Osteocyte (in vitro differentiated cells): ENCODE measurements at places on chromosomes 12 and 14. TPM values are rescaled to one million over a fixed set of nuclear protein-coding genes. Genes with fewer than 3 reads are reported as not detected.
A peak's percentile ranks its signal among the peaks of the same experiment; 100 is the strongest.

GLT1D1 gene
- 0.11 TPM in 1 of 2 replicates, not detected in the other for total RNA-seq

SLC7A7 gene
- 1.2 and 1.6 TPM in 2 replicates for total RNA-seq

WNT1 gene
- not detected in 2 replicates for total RNA-seq

GRCh38 chr12:124573839-124574786, 6.7 kb upstream of the NCOR2 start:
- H3K27me3 ChIP-seq, result no peaks in the 10 kb centered on the region
- H3K27ac ChIP-seq, result no peak overlapping the region
- DNase-seq, result no peak
- H3K4me1 ChIP-seq, result peaks cover 18% of the 10 kb centered on the region

- peaks cover 2% of the 10 kb centered on the region for H3K36me3 ChIP-seq
- no peak overlapping the region for H3K27ac ChIP-seq
- H3K4me1 ChIP-seq, result peaks cover 11% of the 10 kb centered on the region
- no peak for DNase-seq
- no peaks in the 10 kb centered on the region for H3K27me3 ChIP-seq
Measured at GRCh38 chr12:19901841-19902240, 462.5 kb downstream of the AEBP2 start.

DNA sequence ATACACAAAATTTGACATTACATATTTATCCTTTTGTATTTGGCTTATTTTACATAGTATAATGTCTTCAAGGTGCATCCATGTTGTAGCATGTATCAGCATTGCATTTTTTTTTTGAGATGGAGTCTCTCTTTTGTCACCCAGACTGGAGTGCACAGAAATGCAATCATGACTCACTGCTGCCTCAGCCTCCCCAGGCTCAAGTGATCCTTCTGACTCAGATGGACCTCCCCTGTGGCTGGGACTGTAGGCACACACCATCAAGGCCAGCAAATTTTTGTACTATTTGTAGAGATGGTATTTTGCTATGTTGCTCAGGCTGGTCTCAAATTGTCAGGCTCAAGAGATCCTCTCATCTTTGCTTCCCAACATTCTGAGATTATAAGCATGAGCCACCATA, 214.4 kb upstream of the ALG10B start:
- H3K4me3 ChIP-seq, result no peak overlapping the region
- DNase-seq, result no peak
- no peaks in the 10 kb centered on the region for H3K27me3 ChIP-seq
- H3K36me3 ChIP-seq, result no peaks in the 10 kb centered on the region

DNA sequence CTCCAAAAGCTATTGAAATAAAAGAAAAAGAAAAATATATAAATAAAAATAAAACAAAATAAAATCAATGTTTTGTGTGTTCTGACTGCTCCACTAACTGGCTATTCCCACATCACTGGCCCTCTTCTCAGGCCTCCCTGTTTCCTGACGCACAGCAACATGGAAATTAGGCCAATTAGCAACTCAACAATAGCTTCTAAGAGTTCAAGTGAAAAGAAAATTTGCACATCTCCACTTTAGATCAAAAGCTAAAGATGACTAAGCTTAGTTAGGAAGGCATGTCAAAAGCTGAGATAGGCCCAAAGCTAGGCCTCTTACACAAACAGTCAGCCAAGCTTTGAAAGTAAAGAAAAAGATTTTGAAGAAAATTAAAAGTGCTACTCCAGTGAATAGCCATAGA, 200.8 kb downstream of the DUSP6 start:
- no peaks in the 10 kb centered on the region for H3K36me3 ChIP-seq
- peaks cover 4% of the 10 kb centered on the region for H3K4me1 ChIP-seq
- H3K27ac ChIP-seq, result no peak overlapping the region
- no peak overlapping the region for H3K4me3 ChIP-seq
- H3K27me3 ChIP-seq, result no peaks in the 10 kb centered on the region

- no peak overlapping the region for H3K4me3 ChIP-seq
- DNase-seq, result no peak
- H3K36me3 ChIP-seq, result no peaks in the 10 kb centered on the region
- no peak overlapping the region for H3K27ac ChIP-seq
Measured at GRCh38 chr14:99181241-99181640, 90.8 kb downstream of the BCL11B start.

- peaks cover 2% of the 10 kb centered on the region for H3K36me3 ChIP-seq
- no peak overlapping the region for H3K27ac ChIP-seq
- no peaks in the 10 kb centered on the region for H3K4me1 ChIP-seq
- no peak for DNase-seq
- H3K4me3 ChIP-seq, result no peak overlapping the region
Measured at GRCh38 chr12:38809832-38810231, 95.6 kb downstream of the CPNE8 start.

- H3K27me3 ChIP-seq, result peaks cover 31% of the 10 kb centered on the region
- DNase-seq, result no peak
- peaks cover 11% of the 10 kb centered on the region for H3K4me1 ChIP-seq
- H3K36me3 ChIP-seq, result no peaks in the 10 kb centered on the region
- no peak overlapping the region for H3K27ac ChIP-seq
Measured at GRCh38 chr14:69156224-69156623, 3.3 kb upstream of the DCAF5 start.

DNA sequence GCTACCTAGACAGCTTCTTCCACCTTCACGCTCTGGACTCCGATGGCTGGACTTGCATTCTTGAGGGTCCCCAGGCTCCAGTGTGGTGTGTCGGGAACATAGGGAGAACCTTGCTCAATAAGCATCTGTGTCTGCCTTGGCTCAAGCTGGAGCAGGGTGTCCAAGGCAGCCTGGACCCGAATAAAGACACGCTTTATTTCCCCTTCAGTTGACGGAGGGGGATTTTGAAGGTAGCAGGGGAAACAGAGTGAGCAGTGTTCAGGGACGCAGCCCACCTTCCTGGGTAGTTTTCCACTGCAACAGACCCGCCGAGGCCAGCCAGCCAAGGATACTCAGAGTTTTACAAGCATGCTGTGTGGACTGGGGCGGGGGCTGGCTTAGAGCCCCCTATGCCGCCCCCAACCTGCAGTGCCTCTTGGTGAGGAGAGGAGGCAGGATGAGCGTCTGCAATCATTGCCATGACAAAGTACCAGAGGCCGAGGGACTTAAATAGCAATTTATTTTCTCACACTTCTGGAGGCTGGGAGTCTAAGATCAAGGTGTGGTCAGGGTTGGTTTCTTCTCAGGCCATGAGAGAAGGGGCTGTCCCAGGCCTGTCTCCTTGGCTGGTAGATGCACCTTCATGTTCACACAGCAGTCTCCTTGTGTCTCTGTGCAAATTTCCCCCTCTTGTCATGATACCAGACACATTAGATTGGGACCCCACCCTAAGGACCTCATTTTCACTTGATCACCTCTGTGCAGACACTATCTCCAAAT, 201.2 kb downstream of the CHST11 start:
- H3K4me3 ChIP-seq, result no peak overlapping the region
- no peaks in the 10 kb centered on the region for H3K27me3 ChIP-seq
- H3K27ac ChIP-seq, result no peak overlapping the region
- DNase-seq, result no peak
- H3K4me1 ChIP-seq, result peaks cover 9% of the 10 kb centered on the region
- H3K36me3 ChIP-seq, result no peaks in the 10 kb centered on the region

DNA sequence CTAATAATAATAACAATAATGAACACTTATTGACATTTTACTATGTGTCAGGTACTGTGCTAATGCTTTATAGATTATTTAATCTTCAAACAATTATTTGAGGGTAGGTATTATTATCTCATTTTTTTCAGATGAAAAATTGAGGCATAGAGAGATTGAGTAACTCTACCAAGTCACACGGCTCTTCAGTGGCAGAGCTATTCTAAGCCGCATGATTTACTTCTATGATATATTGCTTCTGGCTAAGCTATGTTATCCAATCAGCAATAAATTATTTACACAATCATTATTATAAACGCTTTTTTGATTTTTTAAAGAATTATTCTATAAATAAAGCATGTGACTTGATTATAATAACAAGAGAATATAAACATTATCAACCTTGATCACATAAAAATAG, 80.0 kb downstream of the TMEM30B start:
- H3K27ac ChIP-seq, result no peak overlapping the region
- peaks cover 40% of the 10 kb centered on the region for H3K4me1 ChIP-seq
- no peak overlapping the region for H3K4me3 ChIP-seq
- H3K36me3 ChIP-seq, result no peaks in the 10 kb centered on the region

DNA sequence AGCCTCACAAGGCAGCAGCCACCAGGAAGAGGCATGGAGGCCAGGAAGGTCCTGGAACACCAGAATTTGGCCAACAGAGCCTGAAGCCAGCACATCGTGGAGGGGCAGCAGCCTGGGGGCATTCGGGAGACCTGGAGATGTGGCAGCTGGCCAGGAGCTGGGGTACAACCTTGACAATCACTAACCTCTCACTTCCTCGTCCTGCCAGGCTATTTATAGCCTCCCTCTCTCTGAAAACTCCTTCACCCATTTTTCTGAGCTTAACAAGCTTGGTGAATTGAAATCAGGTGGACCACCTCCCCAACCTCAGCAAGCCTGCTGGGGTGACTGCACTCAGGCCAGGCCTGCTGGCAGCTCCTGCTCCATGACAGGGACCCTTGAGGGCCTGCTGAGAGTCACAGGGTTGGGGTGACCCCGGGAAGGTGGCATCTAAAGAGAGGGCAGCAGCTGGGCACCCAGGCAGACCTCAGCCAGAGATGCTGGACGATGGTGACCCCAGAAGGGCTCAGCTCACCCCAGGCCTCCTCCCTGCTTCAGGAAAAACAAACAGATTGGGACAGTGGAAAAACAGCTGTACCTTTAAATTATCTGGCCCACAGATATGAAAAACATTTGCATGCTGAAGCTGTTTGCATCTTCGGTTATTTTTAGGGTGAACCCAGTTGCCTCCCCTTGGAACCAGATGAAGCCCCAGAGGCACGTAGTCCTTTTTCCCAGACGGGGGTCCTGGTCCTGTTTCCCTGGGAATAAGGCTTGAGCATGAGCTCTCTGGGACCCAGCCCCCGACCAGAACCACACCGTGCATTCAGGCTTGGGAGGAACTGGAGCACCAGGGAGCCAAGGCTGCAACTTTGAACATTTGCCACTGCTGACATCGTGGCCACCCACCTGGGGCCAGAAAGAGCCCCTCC, 67.0 kb downstream of the PITPNM2 start:
- no peak overlapping the region for H3K4me3 ChIP-seq
- DNase-seq, result no peak
- H3K36me3 ChIP-seq, result no peaks in the 10 kb centered on the region

- DNase-seq, result no peak
- no peaks in the 10 kb centered on the region for H3K27me3 ChIP-seq
- no peak overlapping the region for H3K4me3 ChIP-seq
- H3K4me1 ChIP-seq, result no peaks in the 10 kb centered on the region
Measured at GRCh38 chr14:38079886-38080285, 127.8 kb upstream of the SSTR1 start.

DNA sequence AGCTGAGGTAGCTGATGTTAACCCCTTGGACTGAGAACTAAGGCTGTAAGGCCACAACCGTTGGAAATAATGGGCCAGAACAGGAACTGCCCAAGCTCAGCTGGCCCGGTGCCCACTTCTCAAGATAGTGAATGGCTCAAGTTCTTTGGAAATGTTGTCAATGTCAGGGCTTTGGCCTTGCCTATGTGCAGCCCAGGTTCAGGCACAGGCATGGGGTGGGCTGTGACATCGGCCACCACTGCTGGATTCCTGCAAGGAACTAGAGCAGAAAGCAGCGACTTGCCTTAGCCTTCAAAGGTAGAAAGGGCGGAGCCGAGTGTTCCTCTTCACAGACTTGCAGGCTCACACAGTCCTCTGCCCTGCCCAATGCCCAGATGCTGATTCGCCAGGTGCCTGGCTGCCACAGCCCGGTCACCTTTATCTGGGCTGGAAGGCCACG, 291.2 kb downstream of the ZFP36L1 start:
- no peaks in the 10 kb centered on the region for H3K27me3 ChIP-seq
- no peaks in the 10 kb centered on the region for H3K36me3 ChIP-seq
- H3K4me3 ChIP-seq, result no peak overlapping the region
- no peak overlapping the region for H3K27ac ChIP-seq
- H3K4me1 ChIP-seq, result peaks cover 16% of the 10 kb centered on the region

DNA sequence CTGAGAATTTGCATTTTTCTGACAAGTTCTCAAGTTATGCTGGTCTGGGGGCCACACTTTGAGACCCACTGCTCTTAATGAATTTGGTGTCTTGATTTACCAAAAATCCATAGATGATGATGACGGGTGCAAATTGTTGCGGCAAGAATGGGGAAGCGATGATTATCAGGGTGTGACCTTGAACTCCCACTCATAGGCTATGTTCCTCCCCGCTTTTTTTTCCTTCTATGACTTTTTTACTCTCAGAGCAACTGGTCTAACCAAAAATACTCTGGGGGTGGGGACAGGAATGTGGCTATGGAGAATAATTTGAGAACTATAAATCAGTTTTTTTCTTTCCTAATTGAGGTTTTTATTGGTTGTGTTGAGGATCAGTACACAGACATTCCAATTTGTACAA, 83.6 kb downstream of the PPFIBP1 start:
- no peaks in the 10 kb centered on the region for H3K27me3 ChIP-seq
- no peak overlapping the region for H3K27ac ChIP-seq
- H3K36me3 ChIP-seq, result peaks cover 8% of the 10 kb centered on the region
- H3K4me3 ChIP-seq, result no peak overlapping the region
- no peak for DNase-seq
- H3K4me1 ChIP-seq, result peaks cover 40% of the 10 kb centered on the region

- H3K4me1 ChIP-seq, result no peaks in the 10 kb centered on the region
- DNase-seq, result no peak
- H3K27me3 ChIP-seq, result no peaks in the 10 kb centered on the region
- no peaks in the 10 kb centered on the region for H3K36me3 ChIP-seq
- H3K4me3 ChIP-seq, result no peak overlapping the region
Measured at GRCh38 chr12:81141217-81141616, 63.3 kb downstream of the ACSS3 start.

DNA sequence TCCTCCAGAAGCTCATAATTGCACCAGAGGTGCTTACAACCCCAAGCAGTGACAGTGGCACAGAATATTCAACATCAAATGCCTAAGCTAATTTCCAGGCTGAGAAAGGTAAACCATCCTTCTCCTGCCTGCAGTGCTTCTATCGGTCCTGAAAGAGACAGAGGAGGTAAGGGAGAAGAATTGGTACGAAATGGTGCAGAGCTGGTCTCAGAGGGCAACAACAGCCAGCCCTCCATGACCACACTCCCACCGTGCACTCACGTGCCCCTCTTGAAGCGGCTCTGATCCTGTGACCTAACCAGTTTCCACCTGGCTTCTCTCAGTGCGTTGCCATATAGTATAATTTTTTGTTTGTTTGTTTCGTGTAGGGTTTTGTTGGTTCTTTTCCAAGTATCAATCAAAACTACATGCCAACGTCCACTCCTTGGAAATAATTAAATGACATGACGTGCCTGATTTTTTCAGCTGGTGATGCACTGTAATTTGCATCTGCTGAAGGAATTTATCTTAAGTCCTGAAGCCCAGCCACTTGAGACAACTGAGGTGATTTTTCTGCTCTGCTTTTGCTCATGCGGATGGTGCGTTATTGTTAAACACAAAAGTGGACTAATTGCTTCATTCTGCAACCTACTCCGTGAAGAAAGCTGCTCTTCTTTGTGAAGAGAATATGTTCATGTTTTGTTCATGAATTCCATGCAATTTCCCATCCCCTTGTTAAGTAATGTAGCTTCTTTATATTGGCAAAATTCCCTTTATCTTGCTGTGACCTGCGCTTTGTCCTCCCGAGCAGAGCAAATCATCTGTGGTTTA, 1.3 kb upstream of the ATP2A2 start:
- DNase-seq, result no peak
- H3K27me3 ChIP-seq, result no peaks in the 10 kb centered on the region
- peak overlapping the region; percentile 95 for H3K27ac ChIP-seq
- peaks cover 18% of the 10 kb centered on the region for H3K36me3 ChIP-seq
- peak overlapping the region; percentile 80 for H3K4me3 ChIP-seq
- H3K4me1 ChIP-seq, result peaks cover 37% of the 10 kb centered on the region
